Muscle of leg (tissue), 16 donors: ENCODE measurements at places on chromosomes 16 and 17.

DNA sequence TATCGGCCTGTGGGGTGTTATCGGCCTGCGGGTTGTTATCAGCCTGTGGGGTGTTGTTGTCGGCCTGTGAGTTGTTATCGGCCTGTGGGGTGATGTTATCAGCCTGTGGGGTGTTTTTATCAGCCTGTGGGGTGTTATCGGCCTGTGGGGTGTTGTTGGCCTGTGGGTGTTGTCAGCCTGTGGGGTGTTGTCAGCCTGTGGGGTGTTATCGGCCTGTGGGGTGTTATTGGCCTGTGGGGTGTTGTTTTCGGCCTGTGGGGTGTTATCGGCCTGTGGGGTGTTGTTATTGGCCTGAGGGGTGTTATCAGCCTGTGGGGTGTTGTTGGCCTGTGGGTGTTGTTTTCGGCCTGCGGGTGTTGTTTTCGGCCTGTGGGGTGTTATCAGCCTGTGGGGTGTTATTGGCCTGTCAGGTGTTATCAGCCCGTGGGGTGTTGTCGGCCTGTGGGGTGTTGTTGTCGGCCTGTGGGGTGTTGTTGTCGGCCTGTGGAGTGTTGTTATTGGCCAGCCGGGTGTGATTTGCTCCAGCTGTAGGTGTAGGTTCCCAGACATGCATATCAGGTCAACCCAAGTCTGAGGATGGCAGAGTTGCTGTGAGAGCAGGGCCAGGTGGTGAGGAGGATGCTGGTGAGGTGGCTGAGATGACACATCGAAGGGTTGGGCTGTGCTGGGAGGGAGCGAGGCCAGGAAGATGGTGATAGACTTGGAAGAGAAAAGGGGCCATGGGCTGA is 7.1 kb downstream of the TRARG1 start:
- DNase-seq, result no peak

DNA sequence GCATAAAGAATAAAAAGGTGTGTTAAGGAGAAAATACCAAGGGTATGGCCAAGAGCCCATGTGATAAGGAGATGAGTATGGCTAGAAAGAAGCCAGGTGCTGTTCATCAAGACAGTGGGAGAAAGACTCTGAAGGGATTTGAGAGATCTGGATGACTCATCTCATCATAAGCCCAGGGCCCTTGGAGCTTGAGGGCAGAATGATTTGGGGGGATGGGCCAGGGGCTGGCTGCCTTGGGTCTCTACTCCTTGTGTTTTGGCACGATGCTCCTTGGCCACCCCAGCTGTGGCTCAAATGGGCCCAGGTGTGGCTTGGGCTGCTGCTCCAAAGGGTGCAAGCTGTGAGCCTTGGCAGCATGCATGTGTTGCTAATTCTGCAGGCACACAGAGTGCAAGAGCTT is 14.5 kb upstream of the TNFRSF13B start:
- no peak for DNase-seq

GRCh38 chr17:39751016-39751543 is 13.3 kb downstream of the GRB7 start:
- no peak for DNase-seq

DNA sequence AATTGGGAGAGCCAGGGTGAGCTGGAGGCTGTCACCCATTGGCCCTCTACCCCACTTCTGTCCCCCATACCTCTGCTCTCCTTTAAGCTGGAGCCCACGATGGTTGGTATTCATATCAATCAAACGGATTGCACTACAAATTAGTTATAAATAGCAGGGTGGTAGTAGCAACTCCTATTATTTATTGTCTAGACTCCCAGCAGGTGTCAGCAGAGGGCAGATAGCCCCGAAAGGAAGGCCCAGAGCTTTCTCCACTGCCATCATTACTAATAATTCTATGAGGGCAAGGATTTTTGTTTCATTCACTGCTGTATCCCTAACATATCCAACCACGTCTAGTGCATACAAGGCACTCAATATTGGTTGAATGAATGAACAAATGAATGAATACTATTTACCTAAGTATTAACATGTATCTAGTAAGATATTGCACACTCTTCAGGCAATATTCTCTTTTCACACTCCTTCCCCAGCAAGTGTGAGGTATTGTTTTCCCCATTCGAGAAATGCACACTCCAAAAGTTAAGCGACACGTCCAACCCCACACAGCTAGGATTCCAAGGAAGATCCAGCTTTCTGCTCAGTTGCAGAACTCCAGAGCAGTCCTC is 6.3 kb downstream of the C17orf50 start:
- peak; percentile 40 for DNase-seq

GRCh38 chr16:60682219-60682618 is 1354.0 kb downstream of the CDH8 start:
- DNase-seq, result no peak

DNA sequence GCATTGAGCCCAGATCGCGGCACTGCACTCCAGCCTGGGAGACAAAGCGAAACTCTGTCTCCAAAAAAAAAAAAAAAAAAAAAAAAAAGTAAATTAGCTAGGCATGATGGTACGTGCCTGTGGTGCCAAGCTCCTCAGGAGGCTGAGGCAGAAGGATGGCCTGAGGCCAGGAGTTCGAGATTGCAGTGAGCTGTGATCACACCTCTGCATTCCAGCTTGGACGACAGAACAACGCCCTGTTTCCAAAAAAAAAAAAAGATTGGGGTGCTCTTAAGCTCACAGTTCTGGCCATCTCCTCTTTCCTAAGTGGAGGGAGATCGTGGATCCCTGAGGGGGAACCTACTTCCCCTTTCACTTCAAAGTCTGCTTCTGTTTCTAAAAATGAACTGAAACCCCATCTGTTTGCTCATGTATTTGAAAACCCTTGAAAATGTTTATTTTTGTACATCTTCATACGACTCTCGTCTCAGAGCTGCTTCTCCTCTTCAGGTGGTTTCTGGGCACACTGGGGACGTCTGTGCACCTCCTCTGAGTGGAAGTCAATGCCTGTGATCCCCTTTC is 138.8 kb downstream of the PRKCA start:
- DNase-seq, result peak; percentile 49

DNA sequence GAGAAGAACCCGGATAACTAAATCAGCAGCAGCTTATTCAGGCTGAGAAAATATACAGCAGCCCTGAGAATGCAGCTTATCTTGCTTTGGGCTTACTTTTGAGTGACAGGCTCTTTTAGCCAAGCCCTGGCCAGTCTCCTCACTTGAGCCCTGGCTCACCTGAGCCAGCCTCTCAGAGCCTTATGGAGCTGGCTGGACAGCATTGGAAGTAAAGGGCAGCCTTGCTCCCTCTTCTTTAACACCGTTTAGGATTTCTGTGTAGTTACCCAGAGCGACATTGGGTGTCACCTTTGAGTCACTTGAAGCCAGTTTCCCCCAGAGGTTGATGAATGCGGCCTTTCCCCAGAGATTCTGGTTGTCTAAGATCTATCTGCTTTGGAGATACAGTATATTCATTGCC is 7.7 kb upstream of the NPIPB2 start:
- peak; percentile 19 for DNase-seq

DNA sequence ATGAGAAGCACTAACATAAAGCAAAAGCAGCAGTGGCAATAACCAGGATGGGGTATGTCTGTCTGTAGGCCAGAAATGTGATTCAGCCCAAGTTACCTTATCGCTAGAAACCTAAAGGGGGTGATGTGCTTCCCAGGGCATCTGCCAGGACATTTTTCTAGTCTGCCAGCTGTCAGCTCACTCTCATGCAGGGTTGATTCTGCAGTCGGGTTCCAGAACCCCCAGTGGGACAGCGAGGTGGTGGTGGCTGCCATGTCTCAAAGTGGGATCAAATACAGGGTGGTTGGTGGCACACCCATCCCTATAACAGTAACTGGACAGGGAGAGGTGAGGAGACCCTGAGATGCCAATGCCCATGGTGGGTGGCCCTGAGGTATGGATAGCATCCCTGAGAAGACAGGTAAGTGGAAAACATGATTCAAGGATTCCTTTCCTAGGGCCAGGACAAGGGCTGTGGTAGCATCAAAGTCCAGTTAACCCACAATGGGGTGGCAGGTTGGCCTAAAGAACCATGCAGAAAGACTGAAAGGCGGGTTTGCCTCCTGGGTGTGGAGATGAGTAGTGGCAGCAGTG is 84.3 kb downstream of the TNFRSF13B start:
- no peak for DNase-seq

GRCh38 chr17:31497994-31498826 is 106.7 kb downstream of the RAB11FIP4 start:
- DNase-seq, result no peak

GRCh38 chr16:86709902-86710601 is 131.7 kb downstream of the FOXL1 start:
- no peak for DNase-seq

DNA sequence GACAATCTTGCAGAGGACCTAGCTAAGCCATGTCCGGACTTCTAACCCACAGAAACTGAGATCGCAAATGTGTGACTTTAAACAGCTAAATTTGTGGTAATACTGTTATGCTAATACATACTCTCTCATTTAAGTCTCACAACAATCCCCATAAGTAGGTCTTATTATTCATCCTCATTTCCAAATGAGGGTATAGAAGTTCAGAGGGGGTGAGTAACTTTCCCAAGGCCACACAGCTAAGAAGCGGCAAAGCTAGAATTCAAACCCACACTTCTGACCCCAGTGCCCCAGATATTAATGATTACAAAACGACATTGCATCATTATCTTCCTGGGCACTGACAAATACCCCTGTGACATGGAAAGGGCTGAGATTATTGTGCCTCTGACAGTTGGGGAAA is 81.4 kb downstream of the CNGB1 start:
- DNase-seq, result no peak

GRCh38 chr16:12498077-12498476 is 305.6 kb downstream of the CPPED1 start:
- no peak for DNase-seq

DNA sequence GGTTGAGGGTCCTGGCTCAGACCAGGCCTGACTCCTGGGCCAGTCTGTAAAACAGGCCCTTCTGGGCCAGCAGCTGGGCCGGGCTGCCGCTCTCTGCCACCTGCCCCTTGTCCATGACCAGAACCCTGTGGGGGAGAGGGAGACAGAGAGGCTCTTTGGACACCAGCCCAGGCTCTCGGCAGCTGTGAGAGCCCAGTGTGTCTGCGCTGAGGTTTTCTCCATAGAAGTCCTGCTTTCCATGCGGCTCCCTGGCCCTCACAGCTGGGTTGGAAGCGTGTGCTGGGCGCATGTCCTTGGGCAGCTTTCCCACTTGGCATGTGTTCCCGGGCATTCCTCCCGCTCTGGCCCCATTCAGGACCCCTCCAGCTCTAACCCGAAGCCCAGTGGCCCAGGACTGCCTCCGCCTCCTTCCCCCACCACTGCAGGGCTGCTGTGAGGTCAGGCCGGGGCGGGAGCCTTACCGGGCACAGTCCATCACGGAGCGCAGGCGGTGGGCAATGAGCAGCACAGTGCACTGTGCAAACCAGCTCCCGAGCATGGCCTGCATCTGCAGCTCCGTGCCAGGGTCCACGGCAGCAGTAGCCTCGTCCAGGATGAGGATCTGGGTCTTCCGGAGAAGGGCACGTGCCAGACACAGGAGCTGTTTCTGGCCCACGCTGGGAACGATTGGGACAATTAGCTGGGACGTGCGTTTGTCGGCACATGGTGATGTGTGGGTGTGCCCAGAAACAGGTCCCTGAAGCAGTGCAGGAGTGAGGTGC is 73.0 kb downstream of the ABCC6 start:
- DNase-seq, result peak; percentile 95

GRCh38 chr17:10139577-10139976 is 58.8 kb downstream of the GAS7 start:
- peak; percentile 40 for DNase-seq

GRCh38 chr16:27739606-27740357 is 189.8 kb downstream of the KATNIP start:
- DNase-seq, result no peak

DNA sequence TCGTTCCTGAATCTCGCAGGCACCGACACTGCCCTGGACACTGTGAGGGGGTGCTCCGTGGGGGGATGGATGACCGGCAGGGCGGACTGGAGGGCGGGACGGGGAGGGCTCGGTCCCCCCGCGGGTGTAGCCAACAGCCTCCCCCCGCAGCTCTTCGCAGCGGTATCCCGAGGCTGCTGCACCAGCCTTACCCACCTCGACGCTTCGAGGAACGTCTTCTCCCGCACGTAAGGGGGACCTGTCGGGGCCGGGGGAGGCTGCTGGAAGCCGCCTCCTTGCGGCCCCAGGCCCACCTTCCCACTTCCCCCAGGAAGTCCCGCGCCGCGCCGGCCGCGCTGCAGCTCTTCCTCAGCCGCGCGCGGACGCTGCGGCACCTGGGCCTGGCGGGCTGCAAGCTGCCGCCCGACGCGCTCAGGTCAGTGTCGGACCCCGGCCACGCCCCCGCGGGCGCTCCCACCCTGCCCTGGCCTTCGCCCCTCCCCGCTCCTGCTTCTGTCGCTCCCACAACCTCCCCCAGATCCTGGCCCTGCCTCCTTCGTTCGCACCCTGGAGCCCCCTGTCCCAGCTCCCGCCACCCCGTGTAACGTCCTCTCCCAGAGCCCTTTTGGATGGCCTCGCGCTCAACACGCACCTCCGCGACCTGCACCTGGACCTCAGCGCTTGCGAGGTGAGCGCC is 3.3 kb downstream of the CARMIL2 start:
- no peak for DNase-seq

DNA sequence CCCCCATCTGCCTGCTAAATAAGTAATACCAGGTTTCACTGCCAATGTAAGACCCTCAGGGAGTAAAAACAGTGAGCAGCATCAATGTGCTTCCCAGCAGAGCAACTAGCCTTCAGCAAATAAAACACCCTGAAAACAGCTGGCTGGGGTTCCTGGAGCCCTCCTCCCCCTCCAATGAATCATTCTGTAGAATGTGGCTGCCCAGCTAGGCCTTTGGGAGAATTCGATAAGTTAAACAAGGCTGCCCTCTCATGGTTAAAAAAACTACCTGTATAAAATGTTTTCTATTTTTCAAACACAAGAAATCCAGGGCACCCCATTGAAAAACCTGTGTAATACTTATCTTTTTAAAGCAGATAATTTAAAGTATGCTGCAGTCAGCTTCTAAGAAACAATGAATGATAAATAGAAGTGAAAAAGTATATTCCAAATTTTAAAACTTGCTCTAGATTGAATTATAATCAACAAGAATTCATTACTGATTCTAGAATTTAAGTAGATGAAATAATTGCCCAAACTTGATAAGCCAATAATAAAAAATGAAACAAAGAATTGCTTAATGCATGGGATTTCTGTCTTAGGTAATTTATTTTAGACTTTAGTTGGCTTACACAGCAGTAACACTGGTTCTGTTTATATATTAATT is 9.4 kb upstream of the TOM1L1 start:
- peak; percentile 82 for DNase-seq

DNA sequence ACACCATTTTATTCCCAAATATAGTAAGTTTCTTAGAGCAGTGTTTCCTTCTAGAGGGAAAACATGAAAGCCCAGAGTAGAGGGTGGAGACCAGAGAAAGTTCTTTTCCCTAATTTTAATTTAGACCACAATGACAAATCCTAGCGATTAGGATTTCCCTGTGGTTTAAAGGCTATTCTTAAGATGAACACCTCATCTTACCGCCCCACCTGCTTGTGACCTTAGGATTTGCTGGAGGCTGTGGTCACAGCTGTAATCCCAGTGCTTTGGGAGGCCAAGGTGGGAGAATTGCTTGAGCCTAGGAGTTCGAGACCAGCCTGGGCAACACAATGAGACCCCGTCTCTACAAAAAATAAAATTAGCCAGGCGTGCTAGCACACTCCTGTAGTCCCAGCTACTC is 51.1 kb downstream of the GPRC5B start:
- DNase-seq, result no peak

- no peak for DNase-seq
These were observed 10.4 kb downstream of the METTL22 start for GRCh38 chr16:8631818-8632465.
